Epithelial cell of umbilical artery (primary cell): ENCODE measurements at places on chromosomes 4 and X. TPM values are rescaled to one million over a fixed set of nuclear protein-coding genes. Genes with fewer than 3 reads are reported as not detected.

Gene FBXL5
- total RNA-seq = 76.7 and 173 TPM in 2 replicates

Gene TLR10
- total RNA-seq = not detected in 2 replicates

Gene CAMK2D
- total RNA-seq = 22.1 and 49.7 TPM in 2 replicates

Gene AP1S2
- 86.7 and 181 TPM in 2 replicates for total RNA-seq

Gene PNMA6F
- not detected in 2 replicates for total RNA-seq

Gene GALNTL6
- not detected in 2 replicates for total RNA-seq

Gene KLHL4
- 13.2 and 27.0 TPM in 2 replicates for total RNA-seq

Gene XG
- total RNA-seq = 1.3 and 10.8 TPM in 2 replicates

Gene FSTL5
- 1.9 and 8.8 TPM in 2 replicates for total RNA-seq

Gene TCEAL2
- total RNA-seq = not detected in 2 replicates

Gene SOD3
- total RNA-seq = under 0.01 TPM in 1 of 2 replicates, not detected in the other

Gene PF4V1
- total RNA-seq = not detected in 2 replicates

Gene SLITRK4
- total RNA-seq = 10.0 and 36.1 TPM in 2 replicates

Gene ADH6
- not detected in 2 replicates for total RNA-seq

Gene MGARP
- 9.1 and 59.3 TPM in 2 replicates for total RNA-seq

Gene GC
- total RNA-seq = not detected in 2 replicates

Gene BEND2
- not detected in 2 replicates for total RNA-seq

Gene RTL3
- total RNA-seq = not detected in 2 replicates

Gene CLCN3
- total RNA-seq = 39.6 and 56.1 TPM in 2 replicates

Gene CCDC120
- total RNA-seq = 0.61 and 0.65 TPM in 2 replicates

Gene SRPX
- 66.0 and 102 TPM in 2 replicates for total RNA-seq

Gene ZFYVE28
- 1.9 and 3.3 TPM in 2 replicates for total RNA-seq

Gene AKAP4
- total RNA-seq = not detected in 2 replicates
